ENCODE measurements at places on chromosomes 16 and 17. TPM values are rescaled to one million over a fixed set of nuclear protein-coding genes. Genes with fewer than 3 reads are reported as not detected.

The PLEKHH3 gene
- 16.0 TPM for total RNA-seq

The LRRC37A gene
- 0.99 TPM for total RNA-seq

The FSCN2 gene
- 1.0 TPM for total RNA-seq

The RUNDC3A gene
- total RNA-seq: 0.81 TPM
